ENCODE measurements at places on chromosomes 2 and 18. TPM values are rescaled to one million over a fixed set of nuclear protein-coding genes. Genes with fewer than 3 reads are reported as not detected.

Gene ASTL
- total RNA-seq: not detected

Gene AMER3
- not detected for total RNA-seq

Gene KRTCAP3
- total RNA-seq: 0.57 TPM

Gene G6PC2
- not detected for total RNA-seq

Gene RAD51AP2
- not detected for total RNA-seq

Gene MARCHF4
- 9.6 TPM for total RNA-seq

Gene TRPM8
- total RNA-seq: not detected

Gene EPAS1
- 257 TPM for total RNA-seq

Gene ARMC9
- 27.4 TPM for total RNA-seq

Gene GALR1
- not detected for total RNA-seq
